ENCODE measurements at places on chromosomes 1 and 21.

DNA sequence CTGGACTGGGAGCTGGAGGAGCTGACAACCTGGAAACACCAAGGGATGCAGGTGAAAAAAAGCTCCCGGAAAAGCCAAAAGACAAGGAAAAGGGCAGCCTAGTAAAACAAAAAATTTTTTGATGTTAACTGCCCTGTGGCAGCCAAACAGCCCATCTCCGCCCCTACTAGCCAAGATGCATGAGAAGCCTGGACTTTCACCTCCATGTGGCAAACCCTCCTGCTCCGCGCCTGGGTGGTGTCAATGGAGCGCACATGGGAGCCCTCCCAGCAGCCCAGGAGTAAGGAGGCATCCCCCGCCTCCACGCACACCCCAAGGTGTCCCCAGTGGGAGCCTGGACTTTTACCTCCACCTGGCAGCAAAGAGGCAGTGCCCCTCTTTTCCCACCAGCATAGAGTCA, 30.5 kb downstream of the LEMD1 start:
- DNase-seq, result no peak

DNA sequence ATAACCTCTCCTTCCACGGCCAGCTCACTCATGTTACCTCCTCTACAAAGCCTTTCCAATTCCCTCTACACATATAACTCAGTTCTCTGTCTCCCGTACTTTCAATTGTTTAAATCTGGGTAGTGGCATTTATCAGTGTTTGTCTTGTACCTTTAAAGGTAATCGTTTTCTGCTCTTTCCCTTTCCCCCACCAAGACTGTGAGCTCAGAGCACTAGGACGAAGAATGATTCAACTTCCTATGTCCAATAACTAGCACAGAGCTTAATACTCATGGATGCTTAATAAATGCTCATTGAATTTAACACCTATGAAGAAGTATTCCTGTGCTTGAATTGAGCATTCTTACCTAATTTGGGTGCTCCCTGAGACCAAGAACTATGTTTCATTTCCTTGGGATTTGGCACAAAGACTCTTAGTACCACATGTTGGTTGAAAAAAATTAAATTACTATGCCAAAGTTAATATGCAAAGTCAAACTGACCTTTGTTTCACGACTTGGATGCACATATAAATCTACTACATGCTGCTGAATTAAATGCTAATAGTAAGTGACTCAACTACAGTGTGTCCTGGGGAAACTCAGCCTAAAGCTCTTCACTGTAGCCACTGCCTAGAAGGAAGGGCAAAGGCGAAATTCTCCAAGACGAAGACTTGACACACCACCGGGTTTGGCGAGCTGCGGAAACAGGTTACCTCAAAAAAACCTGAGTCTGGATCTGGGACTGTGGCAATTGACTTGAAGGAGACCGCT, 30.6 kb upstream of the C1orf185 start:
- no peak for DNase-seq

DNA sequence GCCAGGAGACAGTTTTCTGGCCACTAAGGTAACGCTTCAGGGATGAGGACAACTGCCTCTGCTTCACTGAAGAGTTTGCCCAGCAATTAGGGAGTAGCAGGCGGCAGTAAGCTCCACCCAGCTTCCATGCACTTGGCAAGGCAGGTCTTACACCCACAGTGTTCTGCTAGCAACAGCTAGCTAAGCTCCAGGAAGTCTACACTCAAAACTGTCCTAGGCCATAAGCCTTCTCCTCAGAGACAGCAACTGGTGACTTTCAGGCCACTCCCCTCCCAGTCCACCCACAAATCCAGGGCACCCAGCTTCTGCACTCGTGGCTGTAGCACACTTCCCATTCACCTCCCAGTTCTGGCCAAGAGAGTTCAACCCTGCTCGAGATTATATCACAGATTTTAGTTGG, 47.3 kb downstream of the KMO start:
- no peak for DNase-seq

GRCh38 chr21:43578677-43579303, 80.5 kb downstream of the HSF2BP start:
- no peak for DNase-seq

GRCh38 chr1:243261390-243261789, 5.5 kb downstream of the SDCCAG8 start:
- no peak for DNase-seq

GRCh38 chr1:241675983-241676382, 23.9 kb downstream of the WDR64 start:
- DNase-seq, result peak; percentile 30
